Left forelimb (tissue), 1 donor: ENCODE measurements at places on chromosomes 12 and 14.
A peak's percentile ranks its signal among the peaks of the same experiment; 100 is the strongest.

GRCh38 chr14:68784978-68785533 lies 7.8 kb downstream of the ZFP36L1 start:
- no peak for DNase-seq

- peak; percentile 50 for DNase-seq
Observed at GRCh38 chr14:105066240-105067071, 1.2 kb upstream of the GPR132 start.

DNA sequence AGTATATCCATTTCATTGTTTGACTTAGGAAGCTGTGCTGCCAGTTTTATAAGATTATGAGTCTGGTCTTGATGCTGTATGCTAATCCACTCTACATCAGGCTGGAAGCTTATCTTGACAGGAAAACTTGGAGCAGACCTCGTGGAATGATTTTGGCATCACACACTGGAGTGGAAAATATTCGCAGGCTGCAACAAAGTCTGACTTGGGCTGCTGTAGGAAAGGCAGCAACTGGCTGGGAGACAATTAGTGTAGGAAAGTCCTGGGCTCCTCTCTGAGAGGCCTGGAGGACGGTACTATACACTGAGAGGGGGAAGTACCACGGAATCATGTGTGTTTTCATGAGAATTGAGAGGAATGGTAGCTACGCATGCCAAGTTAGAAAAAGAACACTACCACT lies 383.7 kb downstream of the ETNK1 start:
- no peak for DNase-seq

GRCh38 chr12:94676031-94676641 lies 25.8 kb upstream of the TMCC3 start:
- no peak for DNase-seq

DNA sequence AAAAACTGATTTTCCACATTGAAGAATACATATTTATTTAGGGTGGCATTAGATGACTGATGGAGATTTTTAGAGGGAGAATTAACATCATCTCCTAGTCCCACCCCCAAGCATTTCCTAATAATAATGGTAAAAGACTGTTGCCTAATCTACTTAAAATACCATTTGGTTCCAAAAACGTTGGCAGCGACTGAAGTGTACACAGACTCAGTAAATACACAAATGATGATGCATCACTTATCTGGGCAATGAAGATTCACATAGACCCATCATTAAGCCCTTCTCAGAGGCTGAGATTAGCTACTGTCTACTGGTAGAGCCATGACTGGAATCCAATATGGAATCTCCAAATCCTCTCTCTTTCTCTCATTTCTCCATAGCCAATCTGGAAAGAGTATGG lies 18.2 kb downstream of the RTN1 start:
- DNase-seq, result no peak

DNA sequence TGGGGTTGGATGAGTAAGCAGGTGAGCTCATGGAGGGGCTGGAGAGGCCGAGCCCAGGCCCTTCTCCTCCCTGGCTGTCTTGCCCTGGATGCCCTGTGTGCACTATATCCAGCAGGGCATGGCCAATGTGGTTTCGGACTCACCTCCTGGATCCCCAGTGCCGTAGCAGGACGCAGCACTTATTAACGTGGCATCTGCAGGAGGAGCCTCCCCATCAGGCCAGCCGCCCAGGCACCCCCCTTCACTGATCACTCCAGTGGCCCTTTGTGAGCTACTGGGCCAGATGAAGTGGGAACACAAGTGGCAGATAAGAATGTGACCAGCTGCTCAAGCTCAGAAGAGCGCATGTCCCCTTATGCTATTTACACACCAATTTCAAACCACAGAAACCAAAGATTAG lies 43.1 kb upstream of the DICER1 start:
- no peak for DNase-seq

- no peak for DNase-seq
Observed at GRCh38 chr12:95182868-95183415, 34.3 kb downstream of the FGD6 start.

GRCh38 chr12:5227708-5228373 lies 184.2 kb downstream of the KCNA5 start:
- DNase-seq, result no peak

GRCh38 chr12:28750946-28751685 lies 398.0 kb upstream of the FAR2 start:
- no peak for DNase-seq

DNA sequence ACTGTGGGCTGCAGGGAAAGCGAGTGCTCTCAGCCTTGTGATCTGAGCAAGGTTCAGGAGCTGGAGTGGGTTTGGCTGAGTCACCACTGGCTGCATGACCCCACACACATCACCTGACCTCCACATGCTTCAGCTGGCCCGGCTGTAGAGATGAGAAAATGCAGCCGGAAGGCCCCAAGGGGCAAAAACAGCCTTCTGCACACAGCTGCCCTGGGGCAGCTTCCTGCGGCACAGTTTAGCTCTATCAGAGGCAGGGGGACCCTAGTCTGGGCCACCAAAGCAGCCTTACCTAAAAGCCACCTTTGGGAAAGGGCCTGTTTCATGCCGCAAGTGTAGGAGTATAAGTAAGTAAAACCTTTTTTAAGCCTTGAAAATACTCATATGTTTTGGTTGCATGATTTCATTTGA lies 123.3 kb downstream of the SSPN start:
- DNase-seq, result no peak

DNA sequence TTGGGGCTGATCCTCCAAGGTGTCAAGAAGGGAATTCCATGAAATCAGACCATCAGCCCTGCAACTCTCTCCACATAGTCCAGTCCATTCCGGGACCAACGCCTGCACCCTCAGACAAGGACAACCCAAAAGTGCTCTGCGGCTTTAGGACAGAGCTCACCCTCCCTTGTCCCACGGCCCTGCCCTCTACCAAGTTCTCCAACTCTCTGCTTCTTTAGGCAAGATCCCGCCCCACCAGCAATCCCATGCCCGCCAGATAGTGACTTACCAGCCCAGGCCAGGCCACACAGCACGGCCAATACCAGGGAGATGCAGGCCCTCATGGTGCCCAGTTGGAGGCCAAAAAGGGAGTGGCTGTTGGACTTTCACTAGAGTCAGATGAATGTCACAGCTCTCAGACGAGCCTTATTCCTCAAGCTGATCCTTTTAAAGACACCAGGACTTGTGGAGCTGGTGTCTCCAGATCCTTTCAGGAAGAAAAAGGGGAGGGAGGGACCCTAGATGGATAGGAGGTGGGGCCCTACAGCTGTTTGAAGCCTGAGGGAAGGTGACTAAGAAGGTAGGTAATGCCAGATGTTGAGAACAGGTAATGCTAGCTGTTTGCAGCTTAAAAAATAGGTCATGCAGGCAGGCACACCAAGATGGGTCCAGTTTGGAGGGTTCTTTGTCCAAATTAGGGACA lies at the start of gene ENDOU:
TSS of gene ENDOU (minus strand) at position 400 of the 682 bp plus-strand sequence. CDS start at position 323, 77 bp downstream.
- no peak for DNase-seq

DNA sequence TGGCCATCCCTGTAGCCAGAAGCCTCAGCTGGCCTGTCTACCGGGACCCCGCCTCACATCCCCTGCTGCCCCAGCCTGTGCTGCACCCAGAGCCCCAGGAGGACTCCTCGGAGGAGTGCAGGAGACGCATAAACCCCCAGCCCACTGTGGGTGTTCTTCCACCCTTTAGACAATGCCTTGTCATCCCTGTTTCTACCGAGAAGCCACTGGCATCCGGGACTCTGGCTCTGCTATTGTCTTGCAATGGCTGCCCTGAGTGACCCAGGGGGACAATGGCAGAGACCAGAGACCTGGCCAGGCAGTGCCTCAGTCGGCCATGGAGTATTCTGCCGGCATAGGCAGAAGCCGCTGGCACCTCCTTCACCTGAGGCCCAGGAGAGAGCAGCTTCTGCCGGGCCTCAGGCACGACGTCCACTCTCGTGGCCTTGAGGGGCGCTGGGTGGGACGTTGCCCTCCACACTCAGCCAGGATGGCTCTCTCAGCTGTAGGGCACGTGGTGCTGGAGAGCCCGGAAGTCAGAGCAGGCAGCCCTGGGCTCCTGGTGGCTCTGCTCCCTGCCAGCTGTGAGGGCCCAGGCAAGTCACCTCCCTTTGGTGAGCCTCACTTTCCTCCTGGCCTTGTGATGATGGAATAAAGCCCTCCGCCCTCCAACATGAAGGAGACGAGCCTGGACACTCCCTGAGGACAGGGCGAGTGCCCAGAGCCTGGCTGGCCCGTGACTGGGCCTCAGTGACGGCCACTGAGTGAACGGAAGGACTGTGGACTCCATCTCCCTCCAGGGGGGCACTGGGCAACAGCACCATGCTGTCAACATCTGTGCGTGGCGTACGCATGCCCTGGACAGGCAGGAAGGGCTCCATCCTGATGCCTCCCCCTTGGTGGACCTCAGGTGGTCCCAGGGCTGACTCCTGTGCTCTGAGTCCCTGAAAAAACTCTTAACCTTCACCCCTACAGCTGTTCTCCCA lies 41.0 kb downstream of the TRAFD1 start:
- DNase-seq, result peak; percentile 53

DNA sequence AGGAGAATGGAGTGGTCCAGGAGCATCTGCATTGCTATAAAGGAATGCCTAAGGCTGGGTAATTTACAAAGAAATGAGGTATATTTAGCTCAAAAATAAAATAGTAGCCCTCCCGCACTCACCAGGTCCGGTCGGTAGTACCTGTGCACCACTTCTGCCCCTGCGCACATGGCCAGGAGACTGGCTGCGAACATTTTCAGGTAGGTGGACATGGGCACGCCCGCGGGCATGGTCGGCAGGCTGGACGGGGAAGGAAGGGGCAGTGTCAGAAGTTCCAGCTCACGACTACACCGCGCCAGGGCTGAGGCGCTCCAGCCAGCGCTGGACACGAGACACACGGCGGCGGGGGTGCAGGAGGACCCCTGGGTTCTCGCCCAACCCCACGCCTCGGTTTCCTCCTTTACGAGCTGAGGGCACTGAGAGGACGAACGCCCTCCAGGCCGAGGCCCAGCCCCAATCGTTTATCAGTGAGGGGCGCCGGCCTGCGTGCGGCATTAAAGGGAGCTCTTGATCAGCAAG lies 9.1 kb upstream of the TDG start:
- DNase-seq, result no peak

- DNase-seq, result peak; percentile 85
Observed at GRCh38 chr12:84911271-84912197, 1.1 kb downstream of the SLC6A15 start.

- no peak for DNase-seq
Observed at GRCh38 chr14:104066279-104066678, 19.2 kb upstream of the ASPG start.

GRCh38 chr12:8822298-8822697 lies at the start of gene A2ML1:
A2ML1 (plus strand) TSS chr12:8822621; CDS start chr12:8822652, 31 bp downstream.
- no peak for DNase-seq

- DNase-seq, result no peak
Observed at GRCh38 chr12:80129895-80130530, 30.7 kb downstream of the OTOGL start.

- peak; percentile 61 for DNase-seq
Observed at GRCh38 chr14:68655911-68656316, 137.0 kb downstream of the ZFP36L1 start.

GRCh38 chr14:64515053-64515452 lies 10.5 kb downstream of the ZBTB1 start:
- no peak for DNase-seq

GRCh38 chr14:103705504-103706284 lies 9.6 kb downstream of the XRCC3 start:
- no peak for DNase-seq

GRCh38 chr14:91012045-91012444 lies 48.4 kb downstream of the RPS6KA5 start:
- DNase-seq, result no peak

DNA sequence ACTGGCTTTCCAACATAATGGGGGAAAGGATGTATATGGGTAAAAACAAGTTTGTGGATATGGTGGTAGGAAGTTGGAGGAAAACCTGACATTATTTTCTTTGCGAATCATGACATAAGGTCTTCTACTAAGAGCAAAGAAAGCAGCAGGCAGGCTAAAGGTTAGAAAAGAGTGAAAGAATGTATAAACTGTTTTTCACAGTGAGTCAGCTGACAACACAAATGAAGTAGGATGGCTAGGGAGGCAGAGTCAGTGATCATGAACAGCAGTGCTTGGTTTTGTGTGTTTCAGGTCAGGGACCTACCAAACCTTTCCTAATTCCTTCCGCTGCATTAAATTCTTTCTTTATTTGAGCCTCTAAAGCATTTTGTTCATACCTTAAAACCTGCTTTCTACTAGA lies 46.3 kb upstream of the CATSPERB start:
- DNase-seq, result no peak

DNA sequence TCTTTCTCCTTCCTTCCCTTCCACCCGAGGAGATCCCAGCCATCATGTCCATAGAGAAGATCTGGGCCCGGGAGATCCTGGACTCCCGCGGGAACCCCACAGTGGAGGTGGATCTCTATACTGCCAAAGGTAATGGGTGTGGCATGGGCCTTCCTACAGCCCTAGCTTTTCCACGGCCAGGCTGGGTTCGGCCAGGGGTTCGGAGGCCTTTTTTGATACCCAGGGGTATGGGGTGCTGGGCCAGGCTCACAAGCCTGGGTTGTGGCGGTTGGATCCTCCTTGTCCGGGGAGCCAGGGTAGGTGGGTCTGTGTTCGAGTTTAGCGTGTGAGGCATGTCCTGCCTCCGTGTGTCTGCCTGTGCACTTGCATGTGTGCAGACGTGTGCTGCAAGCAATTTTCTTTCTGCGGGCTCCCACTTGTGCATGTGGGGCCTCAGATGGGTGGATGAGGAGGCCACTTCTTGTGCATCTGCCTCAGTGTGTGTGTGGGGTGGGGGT lies 1.5 kb downstream of the ENO2 start:
- DNase-seq, result no peak

- no peak for DNase-seq
Observed at GRCh38 chr12:115103884-115104883, 420.2 kb upstream of the TBX3 start.

DNA sequence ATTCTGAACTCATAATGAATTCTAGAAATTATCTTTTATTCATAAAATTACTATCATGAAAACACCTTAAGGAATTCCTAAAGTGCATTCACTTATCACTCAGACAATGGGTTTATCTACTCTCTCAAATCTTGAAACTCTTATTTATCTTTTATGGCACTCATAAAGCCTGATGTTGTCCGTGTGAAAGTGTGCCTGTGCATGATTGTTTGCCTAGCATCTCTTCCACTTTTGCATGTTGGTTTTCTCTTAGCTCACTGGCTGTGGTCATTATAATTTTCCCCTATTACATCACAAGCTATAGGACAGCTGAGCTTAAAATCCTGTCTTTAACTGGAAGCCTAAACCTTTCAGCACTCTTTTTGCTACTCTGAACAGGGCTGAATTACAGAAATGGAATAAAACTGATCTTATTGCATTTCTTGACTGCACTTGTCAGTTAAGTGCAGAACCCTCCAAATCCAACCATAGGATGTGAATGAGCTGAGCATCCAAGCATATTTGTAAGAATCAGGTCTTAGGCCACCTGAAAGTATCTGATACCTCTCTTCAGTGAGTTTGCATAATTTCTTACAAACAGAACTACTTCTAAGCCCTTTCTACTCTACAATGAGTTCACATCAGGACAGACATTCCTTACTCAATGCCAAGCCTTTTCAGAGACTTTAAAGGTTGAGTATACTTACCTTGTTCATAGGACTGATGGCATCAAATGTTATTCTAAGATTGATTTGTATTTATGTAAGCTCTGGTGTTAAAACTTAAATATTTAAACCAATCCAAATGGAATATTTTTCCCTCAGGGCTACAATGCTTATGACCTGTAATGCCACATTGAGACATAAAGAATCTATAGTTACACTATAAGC lies 221.2 kb upstream of the KITLG start:
- DNase-seq, result no peak

- DNase-seq, result no peak
Observed at GRCh38 chr12:125512541-125513298, 447.5 kb downstream of the AACS start.
